ENCODE measurements at places on chromosomes 7 and 10.

- DNase-seq: no peak
These were observed 45.0 kb upstream of the CCDC7 start for GRCh38 chr10:32400961-32401360.

DNA sequence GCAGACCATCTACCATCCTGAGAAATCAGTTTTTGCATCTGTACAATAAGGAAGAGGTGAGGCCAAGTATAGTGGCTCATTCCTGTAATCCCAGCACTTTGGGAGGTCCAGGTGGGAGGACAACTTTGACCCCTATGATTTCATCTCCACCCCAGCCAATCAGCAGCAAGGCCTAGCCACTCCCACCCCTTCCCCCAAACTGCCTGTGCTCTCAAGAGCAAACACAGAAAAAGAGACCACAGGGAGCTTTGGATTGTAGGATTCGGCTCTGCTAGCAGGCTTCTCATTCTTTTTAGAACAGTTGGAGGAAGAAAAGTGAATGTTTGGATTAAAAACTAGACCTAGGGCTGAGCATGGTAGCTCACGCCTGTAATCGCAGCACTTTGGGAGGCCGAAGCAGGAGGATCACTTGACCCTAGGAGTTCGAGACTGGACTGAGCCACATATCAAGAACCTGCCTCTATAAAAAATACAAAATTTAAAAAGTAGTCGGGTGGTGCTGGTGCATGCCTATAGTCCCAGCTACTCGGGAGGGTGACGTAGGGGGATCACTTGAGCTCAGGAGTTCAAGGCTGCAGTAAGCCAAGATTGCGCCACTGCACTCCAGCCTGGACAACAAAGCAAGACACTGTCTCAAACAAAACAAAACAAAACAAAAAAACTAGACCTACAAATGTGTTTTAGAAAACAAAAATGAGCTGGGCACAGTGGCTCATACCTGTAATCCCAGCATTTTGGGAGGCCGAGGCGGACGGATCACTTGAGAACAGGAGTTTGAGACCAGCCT is 25.1 kb upstream of the PROSER2 start:
- DNase-seq: no peak

- DNase-seq: no peak
These were observed 111.8 kb downstream of the HIP1 start for GRCh38 chr7:75626954-75627353.

GRCh38 chr7:75888464-75889222 is 9.8 kb downstream of the RHBDD2 start:
- no peak for DNase-seq

DNA sequence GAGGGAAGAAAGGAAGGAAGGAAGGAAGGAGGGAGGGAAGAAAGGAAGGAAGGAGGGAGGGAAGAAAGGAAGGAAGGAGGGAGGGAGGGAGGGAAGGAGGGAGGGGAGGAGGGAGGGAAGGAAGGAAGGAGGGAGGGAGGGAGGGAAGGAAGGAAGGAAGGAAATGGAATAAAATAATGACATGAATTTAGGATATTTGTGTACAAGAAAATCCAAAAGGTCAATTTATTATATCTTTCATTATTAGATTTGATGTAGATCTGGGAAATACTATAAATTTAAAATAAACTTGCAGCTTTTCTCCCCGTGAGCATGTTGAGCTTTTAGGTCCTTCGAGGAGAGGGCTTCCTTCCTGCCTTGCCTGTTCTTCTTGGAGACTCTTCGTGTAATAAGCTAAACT is 398.6 kb upstream of the NRP1 start:
- no peak for DNase-seq

DNA sequence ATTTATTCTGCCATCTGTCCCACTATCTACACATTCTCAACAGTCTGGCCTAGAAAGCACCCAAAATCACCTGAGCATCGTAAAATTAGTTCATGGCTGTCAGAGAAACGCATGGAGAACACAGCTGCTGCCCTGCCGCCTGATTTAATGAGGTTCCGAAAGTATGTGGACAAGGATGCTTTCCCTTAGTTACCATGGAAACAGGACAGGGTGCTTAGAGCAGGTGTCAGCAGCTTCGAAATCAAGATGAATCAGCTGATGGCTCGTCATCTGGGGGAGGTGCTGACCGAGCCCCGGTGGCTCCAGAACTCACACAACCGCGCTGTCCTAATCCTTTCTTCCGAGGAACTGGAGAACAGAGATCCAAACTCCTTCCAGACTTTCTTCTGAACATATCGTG is 151.5 kb downstream of the TEX36 start:
- DNase-seq: no peak
